ENCODE measurements at places on chromosomes 16 and 17. TPM values are rescaled to one million over a fixed set of nuclear protein-coding genes. Genes with fewer than 3 reads are reported as not detected.

DNA sequence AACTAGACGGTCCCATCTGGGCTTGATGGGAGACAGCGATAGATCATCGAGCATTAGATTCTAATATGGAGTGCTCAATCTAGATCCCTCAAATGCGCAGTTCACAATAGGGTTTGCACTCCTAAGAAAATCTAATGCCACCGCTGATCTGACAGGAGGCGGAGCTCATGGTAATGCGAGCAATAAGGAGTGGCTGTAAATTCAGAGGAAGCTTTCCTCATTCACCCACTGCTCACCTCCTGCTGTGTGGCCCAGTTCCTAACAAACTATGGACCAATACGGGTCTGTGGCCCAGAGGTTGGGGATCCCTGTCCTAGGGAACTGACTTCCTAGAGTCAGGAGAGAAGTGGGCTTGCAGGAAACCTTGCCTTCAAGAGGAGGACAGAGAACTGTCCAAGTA is 25.2 kb upstream of the AMZ2 start:
- DNase-seq, result no peak

DNA sequence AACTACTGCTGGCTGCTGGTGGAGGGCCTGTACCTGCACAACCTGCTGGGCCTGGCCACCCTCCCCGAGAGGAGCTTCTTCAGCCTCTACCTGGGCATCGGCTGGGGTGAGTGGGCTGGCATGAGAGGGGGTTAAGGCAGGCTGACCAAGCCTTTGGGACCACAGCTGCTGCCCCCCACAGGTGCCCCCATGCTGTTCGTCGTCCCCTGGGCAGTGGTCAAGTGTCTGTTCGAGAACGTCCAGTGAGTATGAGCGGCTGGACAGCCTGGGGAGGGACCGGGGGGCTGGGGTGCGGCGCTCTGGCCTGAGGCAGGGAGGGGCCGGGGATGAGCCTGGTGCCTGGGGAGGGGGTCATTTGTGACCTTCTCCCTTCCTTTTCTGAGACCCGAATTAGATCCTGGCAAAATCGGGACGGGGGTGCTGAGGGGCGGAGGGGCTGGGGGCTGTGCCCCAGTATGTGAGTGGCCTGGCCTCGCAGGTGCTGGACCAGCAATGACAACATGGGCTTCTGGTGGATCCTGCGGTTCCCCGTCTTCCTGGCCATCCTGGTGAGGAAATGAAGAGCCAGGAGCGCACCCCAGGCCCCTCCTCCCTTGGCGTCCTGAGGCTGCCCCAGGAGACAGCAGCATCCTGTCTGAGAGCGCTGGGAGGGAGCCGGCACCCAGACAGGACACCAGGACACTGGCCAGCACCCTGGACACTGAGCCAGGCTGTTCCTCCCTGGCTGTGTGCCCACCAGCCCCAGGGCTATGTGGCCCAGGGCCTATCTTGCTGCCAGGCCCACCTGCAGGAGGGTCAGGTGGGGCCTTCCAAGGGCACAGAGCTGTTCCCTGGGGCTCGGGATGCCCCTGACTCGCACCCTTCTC is 8.0 kb downstream of the GCGR start:
- DNase-seq, result no peak

DOC2A gene
- 2.5 TPM for total RNA-seq

DNA sequence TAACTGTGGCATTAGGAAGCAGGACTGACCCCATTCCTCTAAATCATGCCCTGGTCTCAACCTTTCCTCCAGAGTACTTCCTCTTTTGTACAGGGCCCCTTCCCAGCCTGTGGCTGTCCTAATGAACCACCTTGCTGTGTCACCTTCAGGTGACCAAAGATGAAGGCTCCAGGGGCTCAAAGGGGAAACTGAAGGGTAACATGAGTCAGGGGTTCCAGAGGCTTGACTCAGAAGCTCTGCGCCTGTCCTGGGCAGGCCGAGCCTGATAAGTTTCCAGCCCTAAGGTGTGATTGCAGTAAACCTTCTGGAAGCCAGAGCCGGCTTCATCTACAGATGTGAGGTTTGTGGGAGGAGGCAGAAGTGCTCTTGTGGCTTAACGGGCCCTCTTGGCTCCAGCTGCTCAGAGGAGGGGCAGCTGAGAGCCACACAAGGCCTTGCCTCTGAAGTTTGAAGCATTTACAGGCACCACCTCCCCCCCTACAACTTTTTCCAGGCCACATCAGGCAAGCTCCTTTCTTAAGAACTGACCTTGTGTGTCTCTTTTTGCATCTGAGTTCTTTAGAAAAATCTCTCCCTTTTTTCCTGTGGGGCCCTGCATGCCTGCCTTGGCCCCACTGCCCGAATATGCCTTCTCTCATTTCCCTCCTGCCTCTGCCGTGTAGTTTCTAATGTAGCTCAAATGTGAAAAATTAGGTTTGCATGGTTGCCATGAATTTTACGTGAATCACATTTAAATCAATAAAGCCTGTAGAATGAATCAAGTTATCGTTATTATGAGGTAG is 149.9 kb downstream of the CLEC16A start:
- no peak for DNase-seq

GRCh38 chr17:65085397-65085796 is 28.9 kb upstream of the GNA13 start:
- DNase-seq, result no peak

TADA2A gene
- 30.7 TPM for total RNA-seq

GRCh38 chr17:4256952-4257351 is 6.8 kb downstream of the ANKFY1 start:
- DNase-seq, result no peak

GRCh38 chr16:81143921-81144471 is 47.8 kb upstream of the GCSH start:
- DNase-seq, result no peak

DNA sequence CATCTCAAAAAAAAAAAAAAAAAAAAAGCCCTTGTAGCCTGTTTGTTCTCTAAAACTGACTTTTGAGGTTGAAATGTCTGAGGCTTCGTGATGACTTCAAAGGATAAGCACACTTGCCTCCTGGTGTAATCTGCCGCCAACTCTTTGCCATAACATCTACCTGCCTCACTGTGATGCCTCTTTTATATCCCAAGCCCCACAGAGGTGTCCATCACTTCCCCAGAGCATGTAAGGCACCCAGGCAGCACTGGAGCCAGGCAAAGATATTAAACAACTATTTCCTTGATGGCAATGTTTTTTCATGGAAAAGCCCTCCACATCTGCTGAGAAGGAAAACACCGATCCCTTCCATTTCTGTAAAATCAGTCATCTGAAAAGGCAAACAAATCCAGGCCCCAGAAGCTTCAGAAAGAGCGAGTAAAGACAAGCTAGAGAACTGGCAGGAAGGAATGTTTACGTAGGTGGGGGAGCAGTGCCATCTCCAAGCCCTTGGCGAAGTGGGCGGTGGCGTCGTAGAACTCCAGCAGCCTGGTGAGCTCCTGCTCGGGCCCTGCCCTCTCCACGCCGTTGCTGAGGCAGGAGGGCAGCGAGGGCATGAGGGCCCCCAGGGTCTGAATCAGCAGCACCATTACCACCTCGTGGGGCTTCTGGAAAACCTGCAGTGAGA is 28.6 kb downstream of the COG7 start:
- no peak for DNase-seq

OVCA2 gene
- total RNA-seq, result 20.9 TPM

DNA sequence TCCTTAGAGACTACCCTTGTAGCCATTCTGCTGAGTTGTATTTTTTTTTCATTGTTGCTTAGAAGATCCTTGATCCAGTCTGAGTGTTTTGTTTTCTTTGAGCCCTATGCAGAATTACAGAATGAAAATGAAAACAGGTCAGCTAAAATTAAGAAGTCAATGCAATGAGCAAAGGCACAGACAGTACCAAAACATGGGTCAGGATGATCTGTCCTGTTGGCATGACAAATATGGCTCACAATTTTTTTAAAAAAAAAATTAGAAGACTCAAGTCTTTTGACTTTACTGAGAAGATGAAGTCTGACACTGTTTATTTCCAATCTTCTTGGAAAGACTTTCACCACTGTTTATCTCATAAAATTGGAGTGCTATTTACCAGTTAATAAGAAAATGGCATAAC is 32.4 kb downstream of the KCNJ16 start:
- no peak for DNase-seq

DNA sequence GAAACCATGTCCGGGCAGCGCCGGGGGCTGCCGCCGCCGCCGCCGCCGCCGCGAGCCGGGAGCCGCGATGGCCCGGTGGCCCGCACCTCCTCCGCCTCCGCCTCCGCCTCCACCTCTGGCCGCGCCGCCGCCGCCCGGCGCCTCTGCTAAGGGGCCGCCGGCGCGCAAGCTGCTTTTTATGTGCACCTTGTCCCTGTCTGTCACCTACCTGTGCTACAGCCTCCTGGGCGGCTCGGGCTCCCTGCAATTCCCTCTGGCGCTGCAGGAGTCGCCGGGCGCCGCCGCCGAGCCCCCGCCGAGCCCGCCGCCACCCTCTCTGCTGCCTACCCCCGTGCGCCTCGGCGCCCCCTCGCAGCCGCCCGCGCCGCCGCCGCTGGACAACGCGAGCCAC is 587 bp downstream of the HS3ST4 start:
- DNase-seq, result no peak

CEP295NL gene
- 9.5 TPM for total RNA-seq

- no peak for DNase-seq
Observed at GRCh38 chr16:12735805-12736204, 67.9 kb downstream of the CPPED1 start.
